ENCODE measurements at places on chromosomes 6 and 20. TPM values are rescaled to one million over a fixed set of nuclear protein-coding genes. Genes with fewer than 3 reads are reported as not detected.

GRCh38 chr6:111411978-111412566, 70.9 kb downstream of the REV3L start:
- no peak overlapping the region for H3K27ac ChIP-seq
- DNase-seq = no peak
- H3K4me3 ChIP-seq = no peak overlapping the region
- peaks cover 34% of the 10 kb centered on the region for H3K4me1 ChIP-seq
- peaks cover 16% of the 10 kb centered on the region for H3K36me3 ChIP-seq
- H3K27me3 ChIP-seq = no peaks in the 10 kb centered on the region

GRCh38 chr6:106743612-106744011, 114.2 kb downstream of the QRSL1 start:
- DNase-seq = no peak
- H3K27me3 ChIP-seq = no peaks in the 10 kb centered on the region
- H3K36me3 ChIP-seq = no peaks in the 10 kb centered on the region
- no peak overlapping the region for H3K27ac ChIP-seq
- no peak overlapping the region for H3K4me3 ChIP-seq

DNA sequence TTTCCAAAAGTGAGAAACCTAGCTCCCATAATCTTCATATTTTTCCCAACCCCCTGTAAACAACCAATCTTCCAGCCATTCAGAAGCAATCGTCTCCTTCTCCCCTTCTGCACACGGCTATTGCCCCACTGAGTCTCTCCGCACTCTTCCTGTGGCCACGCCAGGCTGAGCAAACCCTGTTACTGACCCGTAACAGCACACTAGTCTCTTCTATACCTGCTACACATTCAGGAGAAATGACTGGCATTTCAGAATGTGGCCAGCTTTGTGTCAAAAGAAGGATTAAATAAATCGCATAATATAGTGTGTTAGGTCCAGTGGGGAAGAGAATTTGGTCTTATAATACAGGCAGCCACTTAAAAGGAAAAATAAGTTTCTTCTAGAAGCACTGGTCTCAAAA, 41.4 kb downstream of the ECT2L start:
- no peaks in the 10 kb centered on the region for H3K27me3 ChIP-seq
- H3K27ac ChIP-seq = no peak overlapping the region
- H3K4me1 ChIP-seq = no peaks in the 10 kb centered on the region
- no peak for DNase-seq
- H3K4me3 ChIP-seq = no peak overlapping the region

GRCh38 chr6:70394518-70395300, 18.6 kb upstream of the FAM135A start:
- no peaks in the 10 kb centered on the region for H3K36me3 ChIP-seq
- H3K27ac ChIP-seq = no peak overlapping the region
- no peak for DNase-seq

DNA sequence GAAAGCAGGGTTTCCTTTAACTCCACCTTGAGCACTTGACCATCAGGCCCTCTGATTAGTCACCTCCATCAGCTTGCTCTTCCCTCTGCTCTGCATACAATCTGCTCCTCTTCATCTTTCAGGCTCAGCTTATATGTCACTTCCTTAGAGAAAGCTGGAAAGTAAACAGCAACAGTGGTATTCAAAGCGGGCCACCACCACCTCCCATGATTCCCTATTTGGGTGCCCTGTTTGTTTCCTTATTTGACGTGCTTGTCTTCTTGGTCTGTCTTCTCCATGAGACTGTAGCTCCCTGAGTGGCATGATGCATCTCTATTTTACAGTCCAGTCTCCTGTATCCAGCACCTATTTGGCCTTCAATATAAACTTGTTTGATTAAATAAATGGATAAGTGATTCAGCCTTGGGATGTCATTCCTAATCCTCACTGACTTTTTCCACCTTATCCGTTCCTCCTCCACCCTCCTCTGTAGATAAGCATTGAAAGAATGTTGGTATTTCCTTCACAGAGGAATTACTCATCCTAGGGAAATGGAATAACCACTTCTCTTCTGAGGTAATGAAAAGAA, 102.8 kb upstream of the SGK1 start:
- H3K36me3 ChIP-seq = no peaks in the 10 kb centered on the region
- H3K4me1 ChIP-seq = peaks cover 25% of the 10 kb centered on the region
- no peak for DNase-seq
- H3K27ac ChIP-seq = no peak overlapping the region

DNA sequence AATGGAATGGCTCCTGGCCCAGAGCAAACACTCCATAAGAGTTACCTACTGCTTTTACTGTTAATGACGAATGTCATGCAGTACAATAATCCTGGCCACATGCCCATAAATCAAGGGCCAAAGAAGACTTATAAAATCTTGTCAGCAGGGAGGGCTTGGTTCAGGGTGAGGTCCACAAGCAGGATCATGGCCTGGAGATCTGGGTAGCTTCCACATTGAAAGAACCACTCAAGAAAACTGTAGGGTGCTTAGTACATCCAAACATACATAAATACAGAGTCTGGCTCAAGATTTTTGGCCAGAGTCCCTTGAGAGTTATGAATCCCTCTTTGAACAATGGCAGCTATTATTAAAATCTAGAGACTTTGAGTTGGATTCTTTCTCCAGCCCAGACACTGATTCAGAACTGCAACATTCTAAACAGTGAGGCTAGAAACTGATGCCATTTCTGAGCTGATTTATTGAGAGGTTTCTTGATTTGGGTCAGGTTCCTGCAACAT, 188.7 kb downstream of the CDC5L start:
- H3K27ac ChIP-seq = no peak overlapping the region
- no peaks in the 10 kb centered on the region for H3K36me3 ChIP-seq
- H3K27me3 ChIP-seq = no peaks in the 10 kb centered on the region

- peak overlapping the region; percentile 53 for H3K27ac ChIP-seq
- DNase-seq = no peak
- no peaks in the 10 kb centered on the region for H3K36me3 ChIP-seq
- peak overlapping the region; percentile 35 for H3K4me3 ChIP-seq
- H3K27me3 ChIP-seq = no peaks in the 10 kb centered on the region
Measured at GRCh38 chr6:33633462-33634158, 12.5 kb downstream of the ITPR3 start.

DNA sequence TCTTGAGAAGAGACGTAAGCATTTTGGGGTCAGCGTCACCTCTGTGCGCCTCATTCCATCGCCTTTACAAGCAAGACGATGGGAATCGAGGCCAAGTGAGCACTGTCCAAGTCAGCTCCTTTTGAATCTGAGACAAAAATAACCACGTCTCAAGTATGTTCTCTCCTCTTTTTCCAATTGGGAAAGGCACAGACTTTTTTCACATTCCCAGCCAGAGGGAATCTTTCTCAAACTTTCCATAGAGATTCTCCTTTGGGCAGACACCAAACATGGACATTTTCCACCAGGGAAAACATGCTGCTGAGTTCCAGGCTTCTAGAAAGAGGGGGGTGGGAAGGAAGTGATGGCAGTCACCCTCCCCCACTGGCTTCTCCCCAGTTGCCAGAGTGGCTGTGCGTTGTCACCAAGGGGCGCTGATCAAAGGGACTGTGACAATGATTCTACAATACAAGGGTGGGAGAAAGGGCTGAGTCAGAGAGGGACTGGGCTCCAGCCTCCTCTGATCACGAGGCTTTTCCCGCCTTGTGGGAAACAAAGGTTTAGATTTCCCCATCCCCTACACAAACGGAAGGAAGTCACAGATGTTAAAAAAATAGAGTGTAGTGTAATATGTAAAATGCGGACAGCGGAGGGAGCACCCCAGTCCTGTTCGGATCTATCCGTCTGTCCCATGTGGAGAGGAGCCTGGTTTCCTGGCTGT, 281.9 kb upstream of the RNF24 start:
- H3K27me3 ChIP-seq = peaks cover under 1% of the 10 kb centered on the region
- peak overlapping the region; percentile 14 for H3K27ac ChIP-seq
- no peaks in the 10 kb centered on the region for H3K36me3 ChIP-seq
- no peak overlapping the region for H3K4me3 ChIP-seq
- no peaks in the 10 kb centered on the region for H3K4me1 ChIP-seq

DNA sequence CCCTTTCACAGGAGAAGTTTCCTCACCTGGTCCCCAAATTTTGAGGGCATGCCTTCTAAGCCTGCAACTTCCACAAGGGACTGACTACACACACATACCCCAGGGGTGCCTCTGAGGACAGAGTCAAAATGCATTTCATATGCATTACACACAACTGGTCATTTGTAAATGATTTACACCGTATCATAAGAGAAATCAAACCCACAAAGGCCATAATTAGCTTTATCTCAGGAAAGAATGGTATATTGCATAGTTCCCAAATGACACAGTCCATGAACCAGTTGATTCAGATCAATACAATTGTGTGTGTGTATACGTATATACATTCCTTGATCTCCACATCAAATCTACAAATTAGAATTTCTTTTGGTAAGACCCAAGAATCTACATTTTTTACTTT, 203.3 kb upstream of the PRDM1 start:
- DNase-seq = no peak
- no peaks in the 10 kb centered on the region for H3K27me3 ChIP-seq
- H3K27ac ChIP-seq = no peak overlapping the region
- no peak overlapping the region for H3K4me3 ChIP-seq

DNA sequence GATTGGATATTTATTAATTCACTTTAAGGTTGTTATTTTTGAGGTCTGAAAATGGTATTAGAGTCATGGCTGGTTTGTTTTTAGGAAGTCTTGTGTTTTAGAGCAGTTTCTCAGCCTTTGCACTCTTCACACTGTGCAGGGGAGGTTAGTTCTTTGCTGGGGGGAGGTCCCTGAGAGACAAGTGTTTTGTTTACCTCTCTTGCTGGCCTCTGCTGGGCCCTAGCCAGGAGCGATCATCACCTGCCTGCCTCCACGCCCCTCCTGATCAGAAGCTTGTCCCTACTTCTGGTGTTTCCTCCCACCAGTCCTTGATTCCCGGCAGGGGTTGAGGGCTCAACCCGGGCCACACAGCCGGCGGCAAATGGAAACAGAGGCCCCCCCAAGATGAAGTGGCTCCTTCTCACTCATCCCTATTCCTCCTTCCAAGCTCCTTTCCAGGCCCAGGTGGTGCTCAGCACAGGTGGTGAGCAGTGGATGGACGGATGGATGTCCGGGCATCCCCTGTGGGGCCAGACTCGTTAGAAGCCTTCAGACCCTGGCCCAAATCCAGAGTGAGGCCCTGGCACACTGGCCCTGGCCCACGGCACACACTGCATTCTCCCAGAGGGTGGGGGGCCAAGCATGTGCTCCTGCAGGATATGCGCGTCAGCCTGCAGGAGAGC, 51.3 kb downstream of the GRM4 start:
- H3K4me1 ChIP-seq = no peaks in the 10 kb centered on the region
- H3K4me3 ChIP-seq = no peak overlapping the region
- no peak for DNase-seq

DNA sequence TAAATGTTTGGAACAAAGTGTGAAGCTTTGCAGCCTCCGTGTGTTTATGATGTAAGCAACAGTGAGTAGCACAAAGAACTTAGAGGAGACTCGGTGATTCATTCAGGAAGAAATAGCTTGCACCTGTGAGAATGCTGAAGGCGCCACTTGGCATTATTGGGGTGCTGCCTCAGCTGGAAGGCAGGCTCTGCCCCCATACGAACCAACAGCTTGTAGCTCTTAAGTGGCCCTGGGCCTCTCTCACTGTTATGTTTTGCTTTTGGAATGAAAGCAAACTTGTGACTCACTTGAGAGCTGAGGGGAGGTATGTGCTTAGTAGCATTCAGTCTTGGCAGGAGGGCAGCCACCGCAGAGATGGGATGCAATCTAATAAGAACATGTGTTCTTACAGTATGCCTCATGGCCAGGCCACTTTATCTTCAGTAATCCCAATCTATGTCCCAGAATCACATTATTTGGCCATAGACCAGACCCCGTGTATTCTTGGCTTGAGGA, 310.7 kb downstream of the EYA4 start:
- DNase-seq = peak; percentile 78

DNA sequence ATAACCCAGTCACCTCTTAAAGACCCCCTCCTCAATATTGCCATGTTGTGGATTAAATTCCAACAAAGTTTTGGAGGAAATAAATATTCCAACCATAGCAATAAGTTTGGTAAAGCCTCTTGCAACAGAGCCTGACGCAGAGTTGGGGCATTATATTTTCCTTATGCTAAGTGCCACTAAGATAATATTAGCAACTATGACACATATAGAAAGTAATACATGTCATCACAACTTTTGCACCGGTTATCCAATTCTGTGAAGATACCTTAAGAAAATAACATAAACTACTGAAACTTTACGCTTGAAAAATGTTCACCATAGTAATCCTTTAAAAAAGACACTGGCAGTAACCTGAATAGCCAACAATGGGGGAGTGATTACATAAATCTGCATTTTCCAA, 52.2 kb upstream of the TRERF1 start:
- no peaks in the 10 kb centered on the region for H3K36me3 ChIP-seq
- no peaks in the 10 kb centered on the region for H3K27me3 ChIP-seq
- no peak overlapping the region for H3K4me3 ChIP-seq
- H3K4me1 ChIP-seq = no peaks in the 10 kb centered on the region

DNA sequence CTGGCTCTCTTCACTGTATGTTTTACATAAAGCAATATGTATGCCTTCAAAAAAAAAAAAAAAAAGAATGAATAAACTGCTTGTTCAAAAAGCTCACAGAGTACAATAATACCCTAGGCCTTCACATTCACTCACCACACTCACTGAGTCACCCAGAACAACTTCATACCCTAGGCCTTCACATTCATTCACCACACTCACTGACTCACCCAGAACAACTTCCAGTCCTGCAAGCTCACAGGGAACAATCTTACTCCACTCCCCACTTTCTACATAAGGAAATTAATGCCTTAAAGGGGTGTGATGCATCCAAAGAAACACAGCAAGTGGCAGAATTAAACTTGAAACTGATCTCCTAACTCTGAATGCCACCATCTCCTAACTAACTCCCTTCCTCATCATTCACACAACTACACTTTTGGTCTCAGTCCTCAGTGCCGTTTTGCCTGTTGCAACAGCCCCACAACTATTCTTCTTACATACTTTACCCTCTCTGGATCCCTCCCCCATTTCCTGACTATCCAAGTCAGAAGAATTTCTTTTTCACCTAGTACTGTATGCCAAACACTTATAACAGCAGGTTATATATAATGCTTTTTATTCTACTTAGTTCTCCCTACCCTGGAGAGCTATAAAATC, 34.2 kb downstream of the NHSL1 start:
- no peaks in the 10 kb centered on the region for H3K36me3 ChIP-seq
- H3K27ac ChIP-seq = no peak overlapping the region
- H3K4me3 ChIP-seq = no peak overlapping the region
- no peak for DNase-seq
- no peaks in the 10 kb centered on the region for H3K4me1 ChIP-seq

The F13A1 gene
- polyA plus RNA-seq = 32.7 TPM

The C20orf204 gene
- polyA plus RNA-seq = 1.8 TPM

The PDYN gene
- not detected for polyA plus RNA-seq

The BPIFB1 gene
- not detected for polyA plus RNA-seq

The SIGLEC1 gene
- polyA plus RNA-seq = 1.8 TPM

The EGFL8 gene
- 30.6 TPM for polyA plus RNA-seq
